CD8-positive, alpha-beta memory T cell (primary cell): ENCODE measurements at places on chromosomes 11 and 22. TPM values are rescaled to one million over a fixed set of nuclear protein-coding genes. Genes with fewer than 3 reads are reported as not detected.

HSD17B12 gene
- 32.3 TPM for total RNA-seq

DNA sequence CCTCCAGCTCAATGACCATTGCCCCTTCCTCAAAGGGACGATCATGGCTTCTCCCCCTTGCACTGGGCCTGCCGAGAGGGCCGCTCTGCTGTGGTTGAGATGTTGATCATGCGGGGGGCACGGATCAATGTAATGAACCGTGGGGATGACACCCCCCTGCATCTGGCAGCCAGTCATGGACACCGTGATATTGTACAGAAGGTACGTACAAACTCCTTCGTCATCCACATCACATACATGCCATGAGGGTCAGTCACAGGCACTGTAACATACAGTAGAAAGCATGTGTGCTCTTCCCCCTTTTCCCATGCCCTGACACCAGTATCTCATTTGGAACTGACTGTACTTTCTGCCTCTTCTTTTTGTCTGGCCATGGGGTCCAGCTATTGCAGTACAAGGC lies 4.0 kb downstream of the TAF10 start:
- no peak for DNase-seq

DNA sequence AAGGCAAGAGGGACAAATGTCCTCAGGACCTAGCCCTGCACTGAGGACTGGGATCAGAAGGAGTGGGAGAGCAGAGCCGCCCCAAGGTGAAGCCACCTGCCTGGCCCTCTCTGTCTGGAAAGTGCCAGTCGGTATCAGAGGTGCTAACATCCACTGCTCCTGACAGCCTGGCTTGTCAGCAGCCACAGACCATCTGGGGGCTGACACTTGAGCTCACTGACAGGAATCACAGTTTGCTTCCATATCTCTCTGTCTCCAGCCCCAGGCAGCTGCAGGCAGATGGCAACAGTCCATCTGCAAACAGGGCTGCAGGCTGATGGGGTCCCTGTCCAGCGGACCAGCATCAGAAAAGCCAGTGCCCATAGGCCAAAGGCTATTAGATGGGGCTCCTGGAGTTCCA lies 5.5 kb downstream of the OPCML start:
- no peak for DNase-seq

DNA sequence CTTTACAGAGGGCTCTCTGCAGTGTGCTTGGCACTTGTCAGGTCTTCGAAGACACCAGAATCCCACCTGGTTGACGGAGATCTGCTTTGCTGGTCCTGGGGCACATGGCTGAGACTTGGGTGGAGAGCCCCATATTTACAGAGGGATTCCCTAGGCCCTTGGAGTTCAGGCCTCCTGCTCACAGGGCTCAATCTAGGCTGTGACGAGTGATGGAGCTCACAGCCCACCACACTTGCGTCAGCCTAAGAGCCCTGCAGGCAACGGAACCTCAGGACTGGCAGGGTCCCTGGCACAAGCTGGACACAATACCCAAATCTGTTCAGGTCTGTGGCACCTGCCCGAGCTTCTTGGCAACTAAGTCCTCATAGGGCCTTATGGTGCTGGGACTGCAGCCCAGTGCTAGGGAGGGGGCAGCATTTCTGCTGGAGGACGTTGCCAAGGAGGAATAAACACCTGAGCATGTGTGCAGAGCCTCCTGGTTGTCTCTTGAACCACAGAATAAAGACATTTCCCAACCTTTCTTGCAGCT lies 59.1 kb downstream of the KCNC1 start:
- DNase-seq, result no peak

MUC6 gene
- total RNA-seq, result not detected

DNA sequence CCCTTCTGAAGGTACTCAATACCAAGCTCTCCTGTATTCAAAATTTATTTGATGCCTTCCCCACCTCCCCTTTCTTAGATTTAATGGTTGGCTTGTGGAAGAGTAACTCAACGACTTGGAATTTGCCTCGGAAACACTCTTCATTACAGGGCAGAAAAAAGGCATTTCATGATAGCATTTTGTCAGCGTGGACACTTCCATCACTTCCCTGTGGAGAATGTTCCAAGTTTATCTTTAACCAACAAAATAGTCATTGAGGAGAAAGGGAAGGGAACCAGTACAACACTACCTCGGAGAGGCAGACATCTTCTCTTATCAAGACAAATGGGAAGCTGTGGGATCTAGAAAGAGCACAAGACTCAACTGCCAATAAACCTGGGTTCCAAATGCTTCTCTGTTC lies 177.2 kb upstream of the MTMR2 start:
- no peak for DNase-seq

SERPIND1 gene
- total RNA-seq, result not detected

GRCh38 chr22:37777122-37777687 lies 30.5 kb upstream of the GCAT start:
- no peak for DNase-seq

- no peak for DNase-seq
Measured at GRCh38 chr11:72190631-72191071, 1.3 kb upstream of the FOLR1 start.

FAM227A gene
- 0.92 TPM for total RNA-seq

ACR gene
- not detected for total RNA-seq

DNA sequence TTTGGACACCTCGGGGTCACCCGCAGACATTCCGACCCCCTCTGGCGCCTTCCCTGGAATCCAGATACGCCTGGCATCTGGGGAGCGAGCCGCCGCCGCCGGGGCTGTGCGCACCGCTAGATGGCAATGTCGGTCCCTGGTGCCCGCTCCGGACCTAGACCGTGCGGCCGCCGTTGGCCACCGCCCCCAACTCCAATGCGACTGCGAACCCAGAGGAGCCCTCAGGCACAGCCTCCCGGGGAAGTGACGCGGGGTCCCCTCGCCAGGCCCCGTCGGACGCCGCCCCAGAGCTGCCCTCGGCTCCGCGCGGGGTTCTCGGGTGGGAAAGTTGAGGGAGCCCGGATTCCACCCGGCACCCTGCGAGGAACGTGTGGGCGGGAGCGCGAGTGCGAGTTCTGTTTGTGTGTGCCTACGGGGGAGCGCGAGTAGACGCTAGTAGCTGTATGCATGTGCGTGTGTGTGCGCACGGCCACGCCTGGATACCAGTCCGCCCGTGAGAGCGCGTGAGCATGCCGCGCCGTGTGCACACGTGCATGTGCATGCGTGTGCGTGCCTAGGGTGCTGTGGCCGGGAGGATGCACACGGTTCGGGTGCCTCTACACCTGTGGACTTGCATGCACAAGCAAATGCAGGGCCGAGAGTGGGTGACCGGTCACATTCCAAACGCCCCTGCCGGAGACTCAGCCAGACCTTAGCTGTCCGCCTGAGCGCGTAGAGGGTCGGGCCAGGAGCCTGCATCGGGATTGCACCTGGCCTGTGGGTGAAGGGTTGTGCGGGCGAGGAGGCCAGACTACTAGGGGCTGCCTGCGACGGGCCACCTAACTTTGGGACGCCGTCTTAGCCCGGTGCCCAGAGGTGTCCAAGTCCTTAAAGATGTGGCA lies 1.9 kb downstream of the CHRM4 start:
- no peak for DNase-seq

APOA1 gene
- total RNA-seq, result 0.33 TPM

MMP20 gene
- not detected for total RNA-seq

TIMM10 gene
- 151 TPM for total RNA-seq

C22orf15 gene
- total RNA-seq, result 0.81 TPM

DNA sequence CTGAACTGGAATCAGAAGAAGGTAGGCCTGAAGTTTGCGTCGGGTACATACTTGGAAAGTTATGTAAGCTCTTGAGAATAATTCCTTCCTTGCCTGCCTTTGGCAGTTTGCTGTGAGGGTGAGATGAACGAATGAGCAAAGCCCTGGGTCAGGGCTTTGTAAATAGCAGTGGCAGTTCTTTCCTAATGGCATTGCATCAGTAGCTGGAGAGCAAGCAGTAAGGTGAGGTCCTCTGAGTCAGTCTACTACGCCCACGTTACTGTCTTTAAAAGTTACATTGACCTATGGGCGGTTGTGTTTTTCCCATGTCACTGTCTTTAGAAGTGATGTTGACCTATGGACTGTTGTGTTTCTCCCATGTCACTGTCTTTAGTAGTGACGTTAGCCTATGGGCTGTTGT lies 179.1 kb upstream of the E2F8 start:
- no peak for DNase-seq

GRCh38 chr11:41851743-41852142 lies 392.3 kb upstream of the LRRC4C start:
- DNase-seq, result no peak

DNA sequence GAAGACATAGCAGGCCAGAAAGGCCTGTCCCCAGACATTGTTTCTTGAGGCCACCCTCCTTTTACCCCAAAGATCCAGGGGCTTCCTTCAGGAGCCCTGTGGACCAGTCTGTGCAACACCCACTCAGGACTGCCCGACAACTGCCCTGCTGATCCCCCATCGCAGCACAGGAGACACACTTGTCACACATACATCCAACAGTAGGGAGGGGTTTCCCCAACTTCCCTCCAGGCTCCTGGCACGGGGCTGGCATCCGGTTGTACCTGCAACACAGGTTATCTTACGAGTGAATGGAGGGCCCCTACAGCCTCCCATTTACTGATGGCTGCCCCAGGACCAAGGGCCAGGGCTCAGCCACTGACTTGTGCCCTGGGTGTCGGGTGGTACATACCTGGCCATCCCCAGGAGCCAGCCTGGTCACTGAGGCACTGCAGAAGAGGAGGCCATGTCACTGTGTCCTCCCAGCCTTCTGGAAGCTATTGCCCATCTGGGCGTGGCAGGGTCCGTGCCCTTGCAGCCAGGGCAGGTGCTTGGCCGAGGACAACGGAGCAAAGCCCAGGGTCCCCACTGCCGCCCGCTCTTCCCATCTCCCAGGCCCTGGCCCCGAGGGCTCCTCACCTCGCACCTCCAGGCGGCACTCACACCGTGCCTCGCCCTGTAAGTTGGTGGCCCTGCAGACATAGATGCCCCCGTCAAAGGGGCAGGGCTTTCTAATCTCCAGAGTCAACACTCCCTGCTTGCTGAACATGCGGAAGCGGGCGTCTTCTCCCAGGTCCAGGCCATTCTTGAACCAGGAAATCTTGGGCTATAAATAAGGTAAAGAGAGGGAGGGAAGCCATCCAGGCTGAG lies 20.8 kb downstream of the MYBPC3 start:
- DNase-seq, result no peak

HTR3A gene
- not detected for total RNA-seq

DNA sequence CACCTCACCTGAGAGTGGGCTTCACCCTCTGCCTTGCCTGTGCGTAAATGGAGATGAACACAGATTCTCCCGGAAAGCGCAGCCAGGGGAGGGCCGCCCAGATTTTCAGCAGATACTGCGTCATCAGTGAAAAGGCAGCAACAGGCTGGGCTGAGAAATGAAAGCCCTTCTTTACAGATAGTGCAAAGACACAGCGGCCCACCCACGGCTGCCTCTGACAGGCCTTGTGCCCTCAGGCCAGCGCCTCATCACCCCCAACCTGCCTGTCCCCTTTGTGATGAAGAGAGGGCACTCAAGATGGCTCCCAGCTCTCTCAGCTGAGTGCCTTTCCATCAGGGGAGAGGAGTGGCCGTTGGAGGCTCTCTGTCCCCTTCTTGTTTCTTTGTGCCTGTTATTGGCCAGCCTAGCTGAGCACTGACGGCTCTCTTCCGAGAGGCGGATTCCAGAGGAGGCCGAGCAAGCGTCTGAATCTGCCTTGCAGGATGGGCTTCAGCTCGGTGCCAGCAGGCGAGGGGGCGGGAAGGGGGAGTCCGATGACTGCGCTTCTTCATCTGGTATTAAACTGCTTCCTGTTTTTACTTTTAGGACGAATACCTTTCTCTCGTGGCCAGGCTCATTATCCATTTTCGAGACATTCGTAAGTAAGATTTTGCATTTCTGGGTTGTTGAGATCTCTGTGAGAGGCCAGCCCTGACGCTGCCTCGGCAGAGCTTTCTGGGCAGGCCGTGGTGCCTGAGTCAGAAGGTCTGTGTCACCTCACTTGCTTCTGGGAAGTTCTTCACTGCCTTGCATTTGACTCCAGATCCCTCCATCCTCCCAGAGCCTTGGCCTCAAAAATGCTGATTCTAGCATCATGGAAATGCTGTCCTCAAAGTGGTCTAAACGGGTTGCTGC lies 43.7 kb downstream of the MED15 start:
- DNase-seq, result peak; percentile 77

NRGN gene
- total RNA-seq, result 6.4 TPM

DNA sequence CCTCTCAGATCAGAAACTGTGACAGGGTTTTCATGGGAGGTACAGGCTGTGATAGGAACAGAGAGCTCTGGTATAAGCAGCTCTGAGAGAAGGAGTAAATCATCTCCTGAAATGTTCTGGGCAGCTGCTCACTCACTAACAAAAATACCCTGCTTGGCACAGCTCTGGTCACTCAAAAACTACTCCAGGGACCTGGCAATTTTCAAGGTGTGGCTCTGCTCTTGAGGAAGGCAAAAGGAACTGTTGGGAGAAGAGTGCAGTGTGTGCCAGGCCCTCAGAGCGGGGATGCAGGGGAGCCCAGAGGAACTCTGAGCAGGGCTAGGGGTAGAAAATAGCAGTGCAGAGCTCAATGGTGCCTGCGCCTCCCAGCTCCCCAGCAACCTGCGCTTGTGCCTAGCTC lies 180.5 kb upstream of the ZBED5 start:
- DNase-seq, result no peak

DNA sequence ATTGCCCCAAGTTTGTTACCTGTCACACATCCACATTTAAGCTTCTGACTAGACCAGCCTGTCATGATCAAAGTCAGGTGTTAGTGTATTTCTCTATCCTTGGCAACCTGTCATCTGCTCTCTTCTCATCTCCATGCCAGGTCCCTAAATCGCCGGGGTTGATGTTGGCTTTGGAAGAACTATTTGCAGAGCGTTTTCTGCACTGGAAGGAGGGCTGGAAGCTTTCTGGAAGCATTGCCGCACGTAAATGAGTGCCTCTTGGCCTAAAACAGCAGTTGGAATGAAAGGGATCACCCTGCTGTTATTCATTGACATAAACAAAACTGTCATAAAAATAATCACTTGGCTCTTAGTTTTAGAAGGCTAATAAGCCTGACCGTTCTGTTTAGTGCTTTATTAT lies 1.4 kb downstream of the TTC12 start:
- no peak for DNase-seq

DNA sequence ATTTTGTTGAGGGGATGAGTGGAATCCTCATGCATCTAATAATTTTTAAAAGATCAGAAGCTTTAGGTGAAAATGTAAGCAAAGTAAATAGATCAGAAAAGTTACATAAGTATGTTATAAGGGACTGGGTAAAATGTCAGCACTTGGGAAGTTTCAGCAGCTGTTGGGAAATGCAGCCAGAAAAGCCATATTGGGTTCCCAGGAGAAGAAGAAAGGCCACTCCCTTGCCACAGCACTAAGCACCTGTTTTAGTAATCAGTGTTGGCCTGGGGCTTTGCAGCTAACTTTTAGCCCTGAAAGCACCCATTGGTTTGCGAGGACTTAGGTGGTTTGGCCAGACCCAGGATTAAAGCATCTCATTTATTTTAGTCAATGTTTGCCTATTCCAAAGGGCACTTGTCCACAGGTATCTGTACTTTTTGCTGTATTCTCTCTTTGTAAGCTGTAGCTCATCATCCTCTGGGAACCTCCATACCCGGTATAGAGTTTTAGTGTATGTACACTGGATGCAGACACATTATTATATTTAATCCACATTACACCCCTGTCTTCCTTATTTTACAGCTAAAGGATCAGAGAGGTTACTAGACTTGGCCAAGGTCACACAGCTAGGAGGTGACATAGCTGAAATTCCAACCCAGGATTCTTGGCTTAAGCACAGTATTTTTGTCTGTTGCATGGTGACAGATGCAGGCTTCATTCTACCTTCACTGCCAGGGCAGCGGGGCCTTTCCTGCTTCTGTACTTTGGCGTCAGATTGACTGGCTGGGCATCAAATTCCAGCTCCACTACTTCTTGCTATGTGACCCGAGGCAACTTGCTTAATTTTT lies 127.7 kb upstream of the SESN3 start:
- no peak for DNase-seq
